ENCODE measurements at places on chromosomes 11 and 22.

GRCh38 chr11:129443276-129443675 lies 67.6 kb downstream of the BARX2 start:
- DNase-seq: no peak

DNA sequence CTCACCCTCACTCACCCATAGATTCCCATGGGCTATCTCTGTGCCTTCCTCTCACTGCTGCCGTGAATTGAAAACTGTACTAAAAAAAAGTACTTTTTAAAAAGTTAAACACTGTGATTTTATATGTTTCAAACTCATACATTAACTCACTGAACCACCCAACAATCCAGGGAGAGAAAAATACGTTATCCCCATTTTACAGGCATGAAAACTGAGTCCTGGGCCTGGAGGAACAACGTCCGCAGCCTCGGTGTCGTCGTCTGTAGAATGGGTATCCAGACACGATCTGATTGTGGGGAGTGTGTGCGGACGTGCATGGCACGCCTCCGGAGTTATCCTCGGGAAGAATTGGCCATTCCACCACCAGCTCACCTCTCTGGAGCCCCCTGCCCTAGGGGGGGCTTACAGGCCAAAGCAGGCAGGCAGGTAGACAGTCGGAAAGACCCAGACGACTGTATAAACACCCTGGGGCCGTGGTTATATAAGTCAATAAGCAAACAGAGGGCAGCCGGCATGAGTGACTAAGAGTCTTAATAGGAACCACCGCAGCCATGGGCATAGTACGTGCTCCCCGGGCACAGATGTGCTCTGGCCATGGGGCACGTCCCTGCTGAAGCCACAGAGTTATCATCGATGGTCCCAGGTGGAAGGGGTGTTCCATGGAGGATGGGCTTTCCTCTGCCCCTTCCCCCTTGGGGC lies 7.1 kb upstream of the PDGFB start:
- no peak for DNase-seq

GRCh38 chr11:3101921-3102640 lies 44.9 kb upstream of the CARS1 start:
- DNase-seq: no peak

DNA sequence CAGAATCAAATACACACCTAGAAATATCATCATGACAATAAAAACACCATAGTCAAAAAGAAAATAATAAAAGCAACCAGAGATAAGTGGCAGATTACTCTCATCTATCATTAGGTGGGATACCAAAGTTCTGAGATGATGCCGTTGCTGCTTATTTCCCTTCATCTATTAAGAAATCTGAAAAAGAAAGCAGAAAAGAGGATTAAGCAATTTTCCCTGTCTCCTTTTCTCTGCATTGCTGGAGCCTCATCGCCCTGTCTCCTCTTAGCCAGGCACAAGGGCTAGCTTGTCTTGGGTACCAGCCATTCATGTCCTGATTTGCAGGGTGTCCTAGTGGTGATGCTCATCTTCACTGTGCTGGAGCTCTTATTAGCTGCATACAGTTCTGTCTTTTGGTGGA lies 3.9 kb upstream of the MS4A14 start:
- no peak for DNase-seq

DNA sequence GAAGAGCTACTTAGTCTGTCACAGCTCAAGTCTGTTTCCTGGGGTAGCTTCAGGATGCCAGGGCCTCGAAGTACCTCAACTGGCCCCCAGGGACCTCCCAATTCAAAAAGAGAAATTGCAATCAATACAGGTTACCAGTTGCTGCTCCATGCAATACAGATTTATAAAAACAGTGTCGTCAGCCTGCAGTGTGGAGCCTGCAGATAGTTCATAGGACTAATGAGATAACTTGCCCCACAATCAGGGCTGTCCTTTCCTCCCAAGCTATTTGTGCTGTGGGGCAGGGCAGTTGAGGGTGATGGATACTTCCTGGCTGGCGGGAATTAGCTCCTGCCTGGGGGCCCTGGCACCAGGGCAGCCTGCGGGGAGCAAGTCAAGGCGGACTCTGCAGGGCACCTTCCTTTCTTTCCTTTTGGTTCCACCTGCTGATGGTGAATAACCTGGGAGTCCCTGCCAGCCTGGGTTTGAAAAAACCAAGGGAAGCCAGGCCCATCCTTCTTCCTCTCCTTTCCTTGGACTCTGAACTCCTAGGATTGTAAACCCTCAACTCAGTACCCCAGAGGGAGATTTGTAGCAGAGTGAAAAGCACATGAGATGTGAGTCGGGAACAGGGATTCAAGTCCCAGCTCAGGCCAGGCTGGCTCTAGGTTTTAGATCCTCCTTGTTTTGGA lies 216.6 kb downstream of the CEP164 start:
- no peak for DNase-seq

- DNase-seq: no peak
These were observed 75.2 kb downstream of the MYO7A start for GRCh38 chr11:77202941-77203900.

GRCh38 chr11:20042045-20042639 lies 118.1 kb downstream of the DBX1 start:
- no peak for DNase-seq

DNA sequence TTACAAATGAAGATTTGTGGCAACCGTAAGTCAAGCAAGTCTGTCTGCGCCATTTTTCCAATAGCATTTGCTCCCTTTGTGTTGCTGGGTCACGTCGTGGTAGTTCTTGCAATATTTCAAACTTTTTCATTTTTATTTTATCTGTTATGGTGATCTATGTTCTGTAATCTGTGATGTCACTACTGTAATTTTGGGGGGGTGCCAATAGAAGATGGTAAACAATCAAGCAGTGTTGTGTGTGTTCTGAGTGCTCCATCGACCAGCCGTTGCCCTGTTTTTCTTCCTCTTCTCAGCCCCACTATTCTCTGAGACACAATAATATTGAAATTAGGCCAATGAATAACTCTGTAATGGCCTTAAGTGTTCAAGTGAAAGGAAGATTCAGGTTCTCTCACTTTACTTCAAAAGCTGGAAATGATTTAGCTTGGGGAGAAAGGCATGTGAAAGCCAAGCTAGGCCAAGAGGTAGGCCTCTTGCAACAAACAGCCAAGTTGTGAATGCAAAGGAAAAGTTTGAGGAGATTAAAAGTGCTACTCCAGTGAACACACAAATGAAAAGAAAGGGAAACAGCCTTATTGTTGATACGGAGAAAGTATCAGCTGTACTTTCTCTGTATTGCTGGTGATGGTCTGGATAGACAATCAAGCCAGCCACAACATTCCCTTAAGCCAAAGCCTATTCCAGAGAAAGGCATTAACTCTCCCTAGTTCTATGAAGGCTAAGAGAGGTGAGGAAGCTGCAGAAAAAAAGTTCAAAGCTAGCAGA lies 7.5 kb downstream of the ZC3H12C start:
- no peak for DNase-seq

DNA sequence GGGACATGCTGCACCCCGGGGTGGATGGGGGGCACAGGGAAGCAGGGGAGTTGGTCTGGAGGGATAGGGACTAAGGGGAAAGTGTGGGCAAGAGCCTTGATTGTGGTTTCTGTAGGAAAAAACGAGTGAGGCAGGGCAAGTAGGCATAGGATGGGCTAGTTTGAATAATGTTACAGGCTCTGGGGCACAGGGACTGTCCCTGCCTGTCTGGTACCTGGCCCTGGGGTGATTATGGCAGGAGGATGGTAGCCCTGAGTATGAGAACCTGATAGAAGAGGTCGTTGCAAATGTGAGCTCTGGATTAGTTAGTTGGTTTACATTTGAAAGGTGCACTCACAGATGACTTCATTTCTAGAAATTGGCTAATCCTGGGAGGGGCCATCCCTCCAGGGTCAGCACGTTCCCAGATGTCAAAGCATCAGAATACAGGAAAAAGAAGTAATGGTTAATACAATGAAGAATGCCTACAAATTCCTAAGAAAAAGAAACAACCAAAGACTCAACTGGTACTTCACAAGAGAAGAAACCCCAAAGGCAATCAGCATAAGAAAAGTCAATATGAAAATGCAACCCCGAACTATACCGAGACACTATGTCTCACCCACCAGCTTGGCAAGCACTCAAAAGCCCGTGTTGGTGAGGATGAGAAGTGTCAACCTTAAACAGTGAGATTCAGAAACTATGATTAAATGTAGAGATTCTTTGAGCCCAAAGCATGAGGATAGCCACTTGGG lies 11.3 kb upstream of the SMIM38 start:
- peak; percentile 45 for DNase-seq

DNA sequence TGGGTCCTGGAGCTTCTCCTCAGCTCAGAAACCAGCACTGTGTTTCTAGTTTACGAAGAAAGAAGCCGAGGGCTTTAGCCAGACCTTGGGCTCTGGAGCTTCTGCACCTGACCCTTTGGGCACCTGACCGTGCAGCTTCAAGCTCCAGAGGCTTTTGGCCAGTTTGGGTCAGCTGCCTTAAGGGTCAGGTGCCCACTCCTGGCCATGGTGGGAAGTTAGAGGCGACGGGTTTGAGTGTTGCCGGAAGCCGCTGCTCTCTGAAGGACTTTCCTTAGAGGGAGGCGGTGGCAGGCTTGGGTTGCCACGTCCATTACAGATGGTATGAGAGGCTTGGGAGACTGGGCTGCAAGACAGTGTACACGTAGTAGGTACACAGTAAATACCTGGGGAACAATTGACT lies 52.3 kb downstream of the PISD start:
- DNase-seq: no peak

DNA sequence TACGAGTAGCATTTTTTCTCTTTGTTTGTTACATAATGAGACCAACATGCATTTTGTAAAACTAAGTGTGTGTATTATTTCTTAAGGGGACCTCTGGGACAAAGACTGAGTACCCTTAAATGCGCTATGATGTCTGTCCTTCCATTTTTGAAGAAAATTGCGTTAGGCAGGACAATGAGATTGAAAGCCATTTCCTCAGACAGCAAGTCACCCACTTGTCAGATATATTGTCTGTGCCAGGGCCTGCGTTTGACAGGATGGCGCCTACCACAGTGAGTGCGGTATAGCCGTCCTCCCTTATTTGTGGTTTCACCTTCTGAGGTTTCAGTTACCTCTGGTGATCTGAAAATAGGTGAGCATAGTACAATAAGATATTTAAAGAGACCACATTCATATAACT lies 2.2 kb downstream of the AP2A2 start:
- no peak for DNase-seq

DNA sequence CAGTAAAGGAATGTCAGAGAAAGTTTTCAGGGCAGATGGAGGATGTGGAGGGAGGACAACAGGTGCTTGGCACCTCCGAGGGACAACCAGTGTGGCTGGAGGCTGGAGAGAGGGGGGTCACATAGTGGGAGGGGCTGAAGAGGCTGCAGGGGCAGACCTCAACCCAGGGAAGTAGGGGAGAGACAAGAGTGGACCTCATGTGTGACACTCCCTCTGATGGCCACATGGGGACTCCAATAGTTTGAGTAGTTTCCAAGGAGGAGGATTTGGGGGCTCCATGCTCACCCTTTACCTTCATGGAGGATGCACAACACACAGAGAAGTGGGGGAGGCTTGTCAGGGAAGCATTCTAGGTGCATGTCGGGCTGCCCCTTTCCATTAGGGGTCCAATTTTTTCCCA lies 35.1 kb upstream of the ASPHD2 start:
- no peak for DNase-seq

DNA sequence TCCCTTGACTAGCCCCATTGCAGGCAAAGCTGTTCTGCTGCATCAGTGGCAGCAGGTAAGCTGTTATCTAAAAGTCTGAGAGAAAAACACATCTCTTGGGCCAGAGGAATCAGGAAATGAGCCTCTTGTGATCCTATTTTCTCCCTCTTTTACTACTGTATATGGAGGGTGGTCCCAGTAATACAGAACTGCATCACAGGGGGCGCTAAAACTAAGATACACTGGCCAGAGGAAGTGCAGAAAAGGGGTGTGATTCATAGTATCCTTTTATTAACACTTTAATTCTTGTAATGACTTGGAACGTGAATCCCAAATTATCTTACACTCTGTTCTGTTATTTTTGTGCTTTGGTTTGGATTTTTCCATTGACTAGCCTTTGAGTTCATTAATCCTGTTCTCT lies 8.8 kb upstream of the MED17 start:
- peak; percentile 22 for DNase-seq

- no peak for DNase-seq
These were observed 96.5 kb downstream of the RRM1 start for GRCh38 chr11:4191031-4191571.

DNA sequence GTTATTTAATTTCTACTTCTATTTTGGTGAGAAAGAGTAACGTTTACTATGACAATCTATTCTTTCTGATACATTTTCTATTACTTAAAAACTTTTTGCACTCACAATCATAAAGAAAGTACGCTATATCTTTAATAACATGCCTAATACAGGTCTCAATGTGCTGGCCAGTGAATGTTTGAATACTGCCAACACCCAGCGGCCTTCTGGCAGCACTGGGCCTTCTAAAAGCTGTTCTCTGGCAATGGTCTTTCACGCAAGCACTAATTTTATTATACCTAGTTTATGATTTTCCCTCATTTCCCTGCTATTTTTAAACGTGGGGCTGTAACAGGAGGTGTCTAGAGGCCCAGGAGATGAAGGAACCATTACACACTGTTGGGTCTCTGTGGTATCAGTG lies 349.8 kb upstream of the PITPNB start:
- DNase-seq: no peak

DNA sequence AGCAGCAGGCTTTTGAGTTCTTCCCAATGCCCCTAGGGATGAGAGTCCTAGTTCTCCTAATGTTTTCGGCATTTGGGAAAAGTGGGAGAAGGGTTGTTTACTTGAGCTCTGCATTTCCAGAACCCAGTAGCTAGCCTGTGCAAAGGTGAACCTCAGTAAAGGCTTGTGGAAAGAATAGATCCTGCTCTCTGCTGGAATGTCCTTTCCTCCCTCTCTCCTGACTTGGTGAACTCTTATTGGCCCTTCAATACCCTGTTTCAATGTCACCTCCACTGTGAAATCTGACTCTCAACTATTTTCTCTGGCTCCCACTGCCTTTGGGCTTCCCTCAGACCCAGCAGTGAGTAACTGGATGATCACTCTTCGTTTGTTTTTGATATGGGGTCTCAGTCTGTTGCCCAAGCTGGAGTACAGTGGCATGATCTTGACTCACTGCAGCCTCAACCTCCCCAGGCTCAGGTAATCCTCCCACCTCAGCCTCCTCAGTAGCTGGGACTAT lies 2.4 kb upstream of the UVRAG start:
- no peak for DNase-seq

GRCh38 chr11:117072517-117073461 lies 25.4 kb downstream of the SIK3 start:
- no peak for DNase-seq

DNA sequence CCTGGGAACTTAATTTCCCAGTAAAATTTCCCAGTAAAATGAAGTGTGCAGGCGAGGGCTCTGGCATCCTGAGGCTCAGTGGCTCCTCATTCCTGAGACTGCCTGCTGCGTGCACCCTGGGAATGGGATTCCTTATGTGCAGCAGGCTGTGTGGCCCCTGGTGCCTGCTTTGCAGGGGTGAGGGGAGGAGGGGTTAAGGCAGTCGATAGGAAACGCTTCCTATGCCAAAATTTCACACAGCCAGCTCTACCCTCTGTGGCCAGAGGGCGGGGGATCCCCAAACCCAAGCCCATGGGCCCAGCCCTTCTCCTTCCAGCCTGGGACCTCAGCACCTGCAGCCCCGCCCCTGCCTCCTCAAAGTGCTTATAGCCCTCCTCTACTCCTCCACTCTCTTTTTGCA lies 12.1 kb upstream of the BAIAP2L2 start:
- no peak for DNase-seq

GRCh38 chr11:10541561-10541930 lies 559 bp upstream of the RNF141 start:
- no peak for DNase-seq

Data from activated naive CD8-positive, alpha-beta T cell treated with anti-CD3 and anti-CD28 coated beads, Interleukin-2, amount 50 U/mL, for 24 hours (primary cell).